GM04504 (cell line): ENCODE measurements at places on chromosomes 12 and 14.

DNA sequence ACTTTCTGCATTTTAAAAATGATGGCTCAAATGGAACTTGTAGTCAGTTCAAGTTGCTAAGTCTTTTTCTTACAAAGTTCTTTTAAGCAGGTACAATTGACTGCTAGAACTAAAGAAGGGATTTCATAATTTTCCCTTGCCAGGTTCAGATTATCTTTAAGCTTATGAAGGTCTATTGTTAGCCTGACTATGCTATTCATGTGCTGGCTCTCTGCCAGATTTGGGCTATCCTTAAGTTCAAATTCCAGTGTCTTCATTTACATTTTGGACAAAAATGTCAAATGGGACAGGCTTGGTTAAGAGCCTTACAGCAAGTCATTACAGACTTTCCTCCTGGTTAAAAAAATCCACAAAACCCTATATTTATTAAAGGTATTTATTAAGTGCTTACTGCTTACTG is 42.3 kb downstream of the INSM2 start:
- DNase-seq = no peak

GRCh38 chr12:124479680-124480468 is 87.5 kb downstream of the NCOR2 start:
- DNase-seq = no peak

DNA sequence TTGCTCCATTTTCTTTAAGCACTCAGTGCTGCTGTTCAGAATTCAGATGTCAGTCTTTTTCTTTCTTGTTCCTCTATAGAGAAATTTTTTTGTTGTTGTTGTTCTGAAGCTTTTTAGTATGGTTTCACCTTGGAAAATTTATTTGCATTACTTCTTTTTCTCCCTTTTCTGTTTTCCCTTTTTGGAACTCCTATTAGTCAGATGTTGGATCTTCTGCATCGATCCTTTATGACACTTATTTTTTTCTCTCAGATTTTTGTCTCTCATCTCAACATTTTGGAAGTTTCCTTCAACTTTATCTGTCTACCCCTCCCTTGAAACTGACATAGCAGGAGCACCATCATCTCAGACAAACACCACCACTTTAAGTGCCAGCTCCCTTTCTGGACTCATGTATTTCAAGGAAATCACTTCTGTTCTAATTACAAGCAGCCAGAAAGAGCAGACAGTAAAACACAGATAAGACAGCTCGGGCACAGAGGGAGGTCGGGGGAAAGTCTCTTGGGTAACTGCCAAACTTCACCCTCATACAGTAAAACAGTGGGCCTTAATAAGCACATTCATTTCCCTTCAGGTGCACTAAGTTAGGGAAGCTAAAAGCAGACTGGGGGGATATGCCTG is 222.7 kb upstream of the PLXNC1 start:
- no peak for DNase-seq

GRCh38 chr12:10155966-10156365 is 16.0 kb downstream of the OLR1 start:
- DNase-seq = no peak

- DNase-seq = no peak
Observed at GRCh38 chr14:66944872-66945271, 244.4 kb upstream of the GARIN2 start.

DNA sequence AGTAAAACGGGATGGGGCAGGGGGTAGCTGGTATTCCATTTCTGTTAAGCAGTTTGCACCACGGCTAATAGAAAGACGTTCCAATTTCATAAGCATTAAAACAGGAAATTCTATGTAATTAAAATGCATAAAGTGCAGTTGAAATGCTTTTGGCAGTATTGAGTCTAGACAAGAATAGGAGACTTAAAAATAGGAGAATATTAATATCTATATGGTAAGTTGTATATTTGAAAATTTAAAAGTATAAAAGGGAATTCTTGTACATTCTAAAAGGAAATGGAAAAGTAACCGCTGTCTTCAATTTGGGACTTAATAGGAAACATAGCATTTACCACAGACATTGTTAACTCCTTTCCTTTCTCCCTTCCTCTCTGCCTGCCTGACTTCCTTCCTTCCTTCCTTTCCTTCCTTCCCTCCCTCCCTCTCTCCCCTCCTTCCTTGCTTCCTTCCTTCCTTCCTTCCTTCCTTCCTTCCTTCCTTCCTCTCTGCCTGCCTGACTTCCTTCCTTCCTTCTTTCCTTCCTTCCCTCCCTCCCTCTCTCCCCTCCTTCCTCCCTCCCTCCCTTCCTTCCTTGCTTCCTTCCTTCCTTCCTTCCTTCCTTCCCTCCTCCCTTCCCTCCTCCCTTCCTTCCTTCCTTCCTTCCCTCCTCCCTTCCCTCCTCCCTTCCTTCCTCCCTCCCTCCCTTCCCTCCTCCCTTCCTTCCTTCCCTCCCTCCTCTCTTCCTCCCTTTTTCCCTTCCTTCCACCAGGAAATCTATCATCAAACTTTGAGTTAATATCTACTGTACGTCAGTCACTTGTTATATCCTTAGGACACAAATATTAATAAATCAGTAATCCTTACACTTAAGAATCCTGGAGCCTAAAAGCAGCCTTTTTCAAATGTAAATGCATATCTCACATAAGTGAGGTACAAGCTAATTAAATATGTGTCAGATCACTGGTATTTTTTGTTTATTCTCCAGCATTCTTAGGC is 1049.3 kb downstream of the GALC start:
- no peak for DNase-seq

- DNase-seq = no peak
Observed at GRCh38 chr12:89307474-89308253, 44.6 kb downstream of the DUSP6 start.

DNA sequence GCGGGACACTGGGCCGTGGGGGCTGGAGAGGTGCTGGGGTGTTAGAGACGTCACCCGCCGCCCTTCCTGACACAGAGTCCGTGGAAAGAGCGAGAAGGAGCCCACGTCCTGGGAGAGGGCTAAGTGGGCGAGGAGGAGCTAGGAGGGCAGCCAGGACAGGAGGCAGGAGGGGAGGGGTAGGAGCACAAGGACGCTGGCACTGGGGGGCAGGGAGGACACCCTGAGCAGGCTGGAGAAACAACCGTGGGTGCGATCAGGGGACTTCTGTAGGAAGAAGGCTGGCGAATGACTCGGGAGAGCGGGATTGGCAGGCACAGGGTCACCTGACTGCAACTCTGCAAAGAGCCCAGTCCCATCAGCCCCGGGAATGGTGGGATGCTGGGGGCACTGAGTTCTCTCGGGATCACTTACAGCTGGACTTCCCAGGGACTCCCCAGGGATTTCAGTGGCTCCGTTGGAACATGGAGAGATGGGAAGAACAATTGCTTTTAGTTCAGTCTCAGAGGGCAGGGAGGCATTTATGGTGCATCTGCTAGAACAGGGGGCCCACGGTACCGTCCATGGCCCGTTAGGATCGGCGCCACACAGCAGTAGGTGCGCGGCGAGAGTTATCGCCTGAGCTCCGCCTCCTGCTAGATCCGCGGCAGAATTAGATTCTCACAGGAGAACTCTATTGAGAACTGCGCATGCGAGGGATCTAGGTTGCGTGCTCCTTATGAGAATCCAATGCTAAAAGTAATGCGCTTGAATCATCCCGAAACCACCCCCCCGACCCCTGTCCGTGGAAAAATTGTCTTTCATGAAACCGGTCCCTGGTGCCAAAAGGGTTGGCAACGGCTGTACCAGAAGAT is 24.3 kb downstream of the UBR7 start:
- DNase-seq = no peak

DNA sequence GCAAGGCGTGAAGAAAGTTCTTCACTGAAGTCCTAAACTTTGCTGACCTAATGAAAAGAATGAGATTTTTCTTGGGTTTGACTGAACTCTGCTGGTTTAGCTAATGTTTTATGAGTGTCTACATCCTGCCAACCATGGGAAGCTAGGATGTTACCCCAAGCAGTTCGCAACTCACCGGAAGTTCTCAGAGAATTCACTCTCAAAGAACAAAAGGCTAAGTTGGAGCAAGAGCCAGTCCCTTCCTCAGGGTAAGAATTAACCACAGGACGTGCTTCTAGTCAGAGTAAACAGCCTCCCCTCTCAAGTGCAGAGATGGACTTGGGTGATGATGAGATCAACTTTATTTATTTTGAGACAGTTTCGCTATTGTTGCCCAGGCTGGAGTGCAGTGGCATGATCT is 37.3 kb downstream of the TCHP start:
- no peak for DNase-seq

GRCh38 chr14:23103581-23103980 is 1.2 kb downstream of the CIROP start:
- DNase-seq = no peak

DNA sequence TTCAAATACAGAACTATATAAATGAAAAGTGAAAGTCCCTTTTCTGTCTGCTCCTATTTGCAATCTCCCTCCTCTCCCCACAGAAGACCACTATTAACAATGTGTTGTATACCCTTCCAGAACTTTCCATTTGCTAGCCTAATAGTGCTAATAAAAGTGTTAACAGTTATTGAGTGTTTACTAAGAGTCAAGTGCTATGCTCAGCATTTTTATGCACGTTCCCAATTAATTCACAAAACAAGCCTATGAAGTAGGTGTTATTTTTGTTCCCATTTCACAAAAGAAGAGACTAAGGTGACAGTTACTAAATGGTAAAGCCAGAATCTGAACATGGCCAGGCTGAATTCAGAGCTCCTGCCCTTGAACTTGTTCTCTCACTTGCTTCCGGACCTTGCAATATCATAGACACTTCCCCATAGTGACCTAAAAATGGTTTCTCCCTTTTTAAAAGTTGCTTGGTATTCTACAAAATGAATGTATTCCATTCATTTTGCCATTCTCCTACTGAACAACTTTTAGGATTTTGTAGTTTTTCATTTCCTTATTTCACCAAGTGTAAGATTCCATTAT is 1.6 kb upstream of the PRKAB1 start:
- no peak for DNase-seq

DNA sequence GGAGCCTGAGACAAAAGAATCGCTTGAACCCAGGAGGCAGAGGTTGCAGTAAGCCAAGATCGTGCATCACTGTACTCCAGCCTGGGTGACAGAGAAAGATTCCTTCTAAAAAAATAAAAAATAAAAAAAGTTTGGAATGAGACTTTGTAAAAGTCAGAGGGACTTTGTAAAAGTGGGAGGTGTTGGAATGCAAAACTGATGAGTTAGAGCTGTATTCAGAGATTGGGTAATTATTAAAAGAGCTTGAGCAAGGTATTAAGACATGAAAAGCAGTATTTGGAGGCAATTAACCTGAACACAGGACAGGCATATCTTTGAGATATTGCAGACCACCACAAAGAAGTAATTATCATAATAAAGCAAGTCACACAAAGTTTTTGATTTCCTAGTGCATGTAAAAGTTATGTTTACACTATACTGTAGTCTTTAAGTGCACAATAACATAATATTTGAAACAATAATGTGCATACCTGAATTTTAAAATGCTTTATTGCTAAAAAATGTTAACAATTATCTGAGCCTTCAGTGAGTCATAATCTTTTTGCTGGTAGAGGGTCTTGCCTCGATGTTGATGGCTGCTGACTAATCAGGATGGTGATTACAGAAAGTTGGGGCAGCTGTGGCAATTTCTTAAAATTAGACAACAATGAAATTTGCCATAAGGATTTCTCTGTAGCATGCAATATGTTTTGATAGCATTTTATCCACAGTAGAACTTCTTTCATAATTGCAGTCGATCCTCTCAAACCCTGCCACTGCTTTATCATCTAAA is 33.1 kb downstream of the PHLDA1 start:
- no peak for DNase-seq

- DNase-seq = no peak
Observed at GRCh38 chr12:103369929-103370328, 125.8 kb downstream of the C12orf42 start.

GRCh38 chr12:50728417-50728816 is 35.5 kb upstream of the ATF1 start:
- DNase-seq = no peak

- no peak for DNase-seq
Observed at GRCh38 chr12:110766311-110767154, 23.8 kb upstream of the PPP1CC start.

DNA sequence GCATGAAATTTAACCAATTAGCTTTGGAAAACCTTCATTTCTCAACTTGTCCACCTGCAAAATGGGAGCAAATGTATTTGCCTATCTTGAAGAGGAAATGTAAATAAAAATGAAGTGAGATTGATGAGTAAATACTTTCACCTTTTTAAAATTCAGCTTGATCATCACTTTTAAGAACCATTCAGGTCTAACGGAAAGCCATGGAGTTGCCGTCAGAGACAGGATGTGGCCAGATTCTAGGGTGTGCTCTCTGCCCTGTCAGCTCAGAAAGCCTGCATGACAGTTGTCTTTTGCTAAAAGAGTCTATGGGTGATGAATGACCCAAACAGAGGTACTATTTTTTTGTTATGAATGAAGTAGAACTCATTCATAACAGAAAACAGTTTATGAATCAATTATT is 104.3 kb upstream of the SLC35F4 start:
- DNase-seq = no peak

DNA sequence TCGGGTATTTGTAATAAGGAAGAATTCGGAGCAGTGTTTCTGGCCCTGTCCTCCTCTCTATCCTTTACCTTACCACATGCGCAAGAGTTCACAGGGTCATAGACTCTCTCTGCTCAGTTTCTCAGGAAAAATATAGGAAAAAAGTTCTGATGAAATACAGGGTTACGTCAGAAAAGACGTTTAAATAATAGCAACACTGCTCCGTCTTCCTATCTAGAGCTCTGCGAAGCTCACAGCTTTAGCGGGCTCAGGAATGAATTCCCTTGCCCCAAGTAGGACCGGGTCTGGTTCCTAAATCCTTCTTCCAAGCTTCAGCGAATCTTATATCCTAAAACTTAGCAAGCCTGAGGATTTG is 365 bp downstream of the CCDC59 start:
- DNase-seq = no peak

- DNase-seq = no peak
Observed at GRCh38 chr12:2475984-2476383, 318.8 kb upstream of the FKBP4 start.

- no peak for DNase-seq
Observed at GRCh38 chr14:85580536-85581140, 50.7 kb downstream of the FLRT2 start.

DNA sequence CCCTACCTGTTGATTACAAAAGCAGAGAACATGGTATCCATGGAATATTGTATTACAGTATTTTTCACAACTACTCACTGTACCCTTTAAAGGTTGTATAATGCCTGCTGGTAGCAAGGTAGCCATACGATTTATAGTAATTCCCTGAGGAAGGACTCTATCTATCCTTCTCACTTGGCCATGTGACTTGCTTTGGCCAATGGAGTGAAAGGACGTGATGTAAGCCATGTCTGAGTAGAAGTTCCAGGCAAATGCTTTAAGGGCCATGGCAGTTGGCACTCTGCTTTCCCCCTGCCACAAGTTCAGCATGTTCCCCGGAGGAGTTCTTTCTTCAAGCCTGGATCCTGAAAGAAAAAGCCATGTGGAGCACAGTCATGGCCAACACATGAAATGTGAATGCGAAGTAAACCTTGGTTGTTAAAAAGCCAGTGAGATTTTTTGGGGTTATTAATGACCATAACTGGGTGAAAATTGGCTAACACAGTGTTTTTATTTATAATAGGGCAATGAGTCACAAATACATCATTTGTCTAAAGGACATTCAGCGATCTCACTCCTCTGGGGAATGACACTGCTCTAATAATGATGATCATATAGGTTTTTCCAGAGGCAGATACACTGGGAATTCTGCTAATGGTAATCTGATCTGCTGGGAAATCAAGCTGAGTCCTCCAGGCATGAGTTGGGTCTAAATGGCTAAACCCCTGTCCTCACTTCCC is 67.4 kb upstream of the SLC38A2 start:
- DNase-seq = no peak
